Stimulated activated CD4-positive, alpha-beta T cell treated with anti-CD3 and anti-CD28 coated beads, Interleukin-1b, Interleukin-23, amount 100 ng/mL, for 1 hour (primary cell): ENCODE measurements at places on chromosomes 12 and 14.

DNA sequence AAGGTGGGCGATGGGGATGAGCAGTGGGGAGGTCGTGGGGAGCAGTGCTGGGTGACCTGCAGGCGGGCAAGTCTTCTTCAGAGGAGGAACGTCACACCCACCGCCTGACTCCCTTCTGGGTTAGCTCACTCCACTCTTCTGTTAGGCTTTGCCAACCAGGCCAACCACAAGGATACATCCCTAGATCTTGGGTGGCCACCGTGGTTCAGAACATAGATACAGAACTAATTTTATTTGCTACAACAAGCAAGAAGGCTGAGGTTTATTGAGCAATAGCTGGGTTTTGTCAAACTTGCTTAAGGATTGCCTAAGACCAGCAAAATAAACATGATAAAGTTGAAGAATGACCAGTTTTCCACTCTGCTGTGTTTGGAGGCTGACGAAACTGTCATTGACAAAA is 109.4 kb downstream of the DACT1 start:
- DNase-seq = no peak

GRCh38 chr12:11162502-11162901 is 8.5 kb upstream of the SMIM10L1 start:
- no peak for DNase-seq

GRCh38 chr14:21654215-21654614 is 580 bp downstream of the OR4E2 start:
- no peak for DNase-seq

DNA sequence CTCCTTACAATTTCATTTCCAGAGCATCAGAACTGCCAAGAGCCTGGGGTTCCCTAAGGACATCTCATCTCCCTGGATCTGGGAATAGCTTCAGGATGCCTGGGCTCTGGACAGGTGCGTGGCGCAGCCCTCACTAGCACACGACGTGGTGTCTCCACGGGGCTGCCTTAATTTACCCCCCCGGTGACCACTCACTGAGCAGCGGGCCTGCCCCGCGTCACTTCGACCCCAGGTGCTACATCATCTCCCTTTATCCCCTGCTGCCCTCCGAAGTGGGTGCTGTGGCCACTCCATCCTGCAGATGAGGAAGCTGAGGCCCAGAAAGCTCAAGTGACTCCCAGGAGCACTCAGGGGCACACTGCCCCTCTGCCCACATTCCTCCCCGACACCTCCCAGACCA is 177.8 kb upstream of the SFSWAP start:
- DNase-seq = no peak

DNA sequence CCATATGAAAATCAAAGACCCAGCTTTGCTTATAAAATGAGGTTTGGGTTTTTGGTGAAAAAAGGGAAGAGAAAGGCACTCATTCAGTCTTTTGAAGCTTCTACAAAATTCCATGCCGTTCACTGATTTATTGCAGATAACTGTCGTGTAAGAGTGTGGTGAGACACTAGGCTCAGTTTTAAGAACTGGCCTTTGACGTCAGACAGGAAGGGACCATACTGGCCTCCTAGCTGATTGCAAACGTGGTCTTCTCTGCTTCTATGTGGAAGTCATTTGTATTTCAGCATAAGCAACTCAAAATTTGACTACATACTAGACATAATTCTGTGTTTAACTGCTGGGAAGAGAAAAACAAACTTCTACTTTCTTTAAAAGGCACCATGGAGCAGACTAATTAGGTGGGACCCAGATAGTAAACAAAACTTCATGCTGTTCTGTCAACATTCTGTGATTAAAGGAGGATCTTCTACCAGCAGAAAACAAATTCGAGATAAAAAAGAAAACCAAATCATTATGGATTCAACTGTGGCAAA is 168.7 kb downstream of the TTC7B start:
- DNase-seq = no peak

DNA sequence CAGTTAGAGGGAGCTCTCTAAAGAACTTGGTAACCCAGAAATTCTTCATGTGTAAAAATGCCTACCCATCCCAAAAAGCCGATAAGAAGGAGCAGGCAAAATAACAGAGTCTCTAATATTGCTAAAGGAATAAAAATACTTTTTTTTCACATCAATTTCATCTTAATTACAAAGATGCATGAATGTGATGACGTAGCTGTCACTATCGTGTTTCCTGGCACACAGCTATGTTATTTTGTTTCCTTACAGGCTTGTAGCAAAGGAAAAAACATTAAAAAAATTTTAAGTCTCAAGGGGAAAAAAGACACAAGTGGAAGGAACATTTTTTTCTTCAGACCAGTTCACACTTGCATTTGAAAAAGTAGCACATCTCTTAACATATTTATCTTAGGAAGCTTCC is 10.3 kb upstream of the LGALS3 start:
- no peak for DNase-seq

- no peak for DNase-seq
These were observed 1067.2 kb downstream of the TMTC2 start for GRCh38 chr12:83753904-83754303.

- no peak for DNase-seq
These were observed 21.5 kb downstream of the PYGL start for GRCh38 chr14:50922803-50923202.

- DNase-seq = no peak
These were observed 13.7 kb downstream of the MYBPC1 start for GRCh38 chr12:101608301-101609133.

- DNase-seq = no peak
These were observed 47.2 kb downstream of the SPPL3 start for GRCh38 chr12:120856980-120857379.

DNA sequence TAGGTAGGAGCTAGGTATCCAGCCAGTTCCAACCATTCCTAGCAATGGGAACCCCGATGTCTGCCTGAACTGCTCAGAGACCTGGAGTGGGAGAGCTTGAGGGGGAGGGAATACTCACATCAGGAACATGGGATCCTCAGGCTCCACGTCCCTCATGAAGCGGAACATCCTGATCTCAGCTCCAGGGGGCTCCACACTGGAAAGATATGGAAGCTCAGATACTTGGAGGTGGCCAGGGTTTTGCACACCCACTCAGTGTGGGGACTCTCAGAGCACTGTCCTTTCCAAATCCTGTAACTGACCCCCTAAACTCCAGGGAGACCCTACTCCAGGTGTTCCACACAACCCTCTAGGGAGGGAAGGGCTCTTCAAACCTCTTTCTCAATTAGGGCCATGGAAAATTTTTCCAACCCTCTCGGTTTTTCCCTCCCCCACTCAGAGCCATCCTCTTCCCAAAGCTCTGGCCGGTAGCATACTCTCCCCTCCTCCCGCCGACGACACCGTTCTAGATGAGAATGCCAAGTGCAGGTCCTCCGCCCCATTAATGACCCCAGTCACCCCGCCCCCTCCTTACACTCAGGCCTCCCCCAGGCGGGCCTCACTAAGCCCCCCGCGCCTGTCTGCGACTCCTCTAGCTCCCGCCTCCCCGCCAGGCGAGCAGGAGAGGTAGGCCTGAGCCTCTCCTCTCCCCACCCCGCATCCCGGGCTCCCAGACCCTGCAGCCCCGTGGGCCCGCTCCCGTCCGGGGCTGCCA is 597 bp downstream of the MLF2 start:
- DNase-seq = no peak

DNA sequence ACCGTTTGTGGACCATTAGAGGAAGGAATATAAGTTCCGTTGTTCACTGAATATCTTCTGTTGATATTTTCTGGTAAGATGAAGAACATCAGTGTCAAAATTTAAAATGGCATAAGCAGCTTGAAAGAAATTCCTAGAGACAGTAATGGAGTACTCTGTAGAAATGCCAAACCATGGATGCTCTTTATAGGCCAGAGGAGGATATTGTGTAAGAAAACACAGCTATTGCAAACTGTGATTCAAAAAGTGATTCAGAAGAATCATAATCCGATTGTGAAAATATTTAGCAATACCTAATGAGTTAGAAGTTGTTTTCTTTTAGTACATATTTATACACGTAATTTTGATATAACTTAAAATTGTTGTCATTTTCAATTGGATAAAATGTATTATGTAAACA is 102.8 kb downstream of the SLC16A7 start:
- no peak for DNase-seq

GRCh38 chr14:64755781-64756221 is 51.6 kb downstream of the PLEKHG3 start:
- no peak for DNase-seq

DNA sequence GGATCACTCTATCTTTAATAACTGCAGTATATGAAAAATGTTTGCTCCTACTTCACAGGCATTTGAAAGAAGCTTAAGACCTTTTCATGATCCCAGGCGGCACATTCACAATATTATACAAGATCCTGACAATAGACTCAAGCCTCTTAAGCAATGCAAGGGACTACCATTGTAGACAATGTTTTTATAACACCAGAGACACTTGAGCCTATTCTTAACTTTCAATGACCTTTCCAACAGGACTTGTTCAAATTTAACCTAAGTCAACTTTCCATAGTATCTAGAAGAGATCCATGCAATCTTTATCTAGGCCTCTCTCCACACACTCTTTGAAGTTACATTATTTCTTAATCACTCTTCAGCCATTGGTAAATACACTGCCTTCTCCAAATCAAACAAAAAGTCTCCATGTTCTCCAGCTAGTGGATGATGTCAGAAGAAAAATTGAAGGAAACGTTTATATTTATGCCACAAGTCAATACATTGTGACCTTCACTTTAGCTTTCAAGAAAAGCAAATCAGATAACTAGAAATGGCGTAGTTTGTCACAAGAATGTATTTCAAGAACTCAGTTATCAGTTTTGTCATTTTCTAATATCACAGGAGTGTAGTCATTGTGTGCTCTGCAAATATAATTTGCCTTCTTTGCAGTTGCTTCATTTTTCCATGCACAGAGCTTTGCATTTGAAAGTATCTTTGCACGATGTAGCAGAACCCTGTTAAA is 41.2 kb downstream of the PHLDA1 start:
- DNase-seq = no peak

- DNase-seq = no peak
These were observed 1.5 kb downstream of the HOXC8 start for GRCh38 chr12:54010053-54010971.

DNA sequence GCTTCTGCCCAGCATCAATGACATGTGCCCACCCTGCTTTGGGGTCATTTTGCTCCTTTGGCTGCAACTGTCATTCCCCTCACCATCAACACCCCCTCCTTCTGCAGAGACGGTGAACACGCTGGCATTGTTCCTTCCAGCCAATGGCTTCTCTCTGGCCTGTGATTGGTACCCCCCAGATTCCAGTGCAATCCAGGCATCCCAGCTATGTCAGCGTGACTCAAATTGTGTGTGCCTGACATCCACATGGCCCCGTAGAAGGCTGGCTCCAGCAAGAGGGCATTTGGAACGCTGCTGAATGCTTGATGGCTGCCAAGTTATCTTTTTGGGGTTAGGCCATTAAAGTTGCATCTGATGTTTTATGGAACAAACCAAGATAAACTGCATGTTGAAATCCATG is 21.0 kb upstream of the CCND2 start:
- DNase-seq = no peak

DNA sequence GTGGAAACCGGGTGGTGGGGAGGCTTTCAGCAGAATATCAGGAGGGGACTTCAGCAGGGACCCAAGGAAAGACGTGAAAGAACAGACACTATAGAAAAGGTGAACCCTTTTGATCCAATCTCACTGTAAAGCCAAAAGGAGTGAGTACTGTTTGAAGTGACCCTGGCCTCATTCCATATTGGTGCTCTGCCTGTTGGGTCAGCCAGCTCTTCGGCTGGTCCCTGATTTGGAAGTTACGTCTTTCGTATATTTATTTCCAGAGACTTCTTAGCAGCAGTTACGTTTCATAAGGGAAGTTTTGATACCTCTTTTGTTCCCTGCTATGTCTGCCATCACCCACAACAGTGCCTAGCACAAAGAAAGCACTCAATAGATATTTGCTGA is 21.9 kb downstream of the WNT5B start:
- DNase-seq = no peak

DNA sequence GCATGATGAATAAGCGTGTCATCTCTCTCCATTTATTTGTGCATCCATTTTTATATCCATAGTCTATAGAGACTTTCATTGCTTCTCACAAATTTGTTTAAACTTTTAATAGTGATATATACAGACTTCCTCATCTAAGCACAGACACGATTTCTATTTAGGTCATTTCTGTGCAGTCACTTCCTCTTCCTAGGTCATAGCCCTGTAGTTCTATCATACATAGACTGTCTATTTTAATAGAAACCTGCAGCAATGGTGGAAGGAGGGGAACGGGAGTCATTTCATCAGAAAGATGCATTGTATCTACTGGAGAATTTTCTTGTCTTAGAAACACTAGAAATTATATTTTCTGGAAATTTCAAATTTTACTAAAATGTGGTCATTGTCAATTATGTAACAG is 133.4 kb upstream of the FGD4 start:
- DNase-seq = no peak

- DNase-seq = no peak
These were observed 280.0 kb downstream of the LRIG3 start for GRCh38 chr12:58640314-58640713.

DNA sequence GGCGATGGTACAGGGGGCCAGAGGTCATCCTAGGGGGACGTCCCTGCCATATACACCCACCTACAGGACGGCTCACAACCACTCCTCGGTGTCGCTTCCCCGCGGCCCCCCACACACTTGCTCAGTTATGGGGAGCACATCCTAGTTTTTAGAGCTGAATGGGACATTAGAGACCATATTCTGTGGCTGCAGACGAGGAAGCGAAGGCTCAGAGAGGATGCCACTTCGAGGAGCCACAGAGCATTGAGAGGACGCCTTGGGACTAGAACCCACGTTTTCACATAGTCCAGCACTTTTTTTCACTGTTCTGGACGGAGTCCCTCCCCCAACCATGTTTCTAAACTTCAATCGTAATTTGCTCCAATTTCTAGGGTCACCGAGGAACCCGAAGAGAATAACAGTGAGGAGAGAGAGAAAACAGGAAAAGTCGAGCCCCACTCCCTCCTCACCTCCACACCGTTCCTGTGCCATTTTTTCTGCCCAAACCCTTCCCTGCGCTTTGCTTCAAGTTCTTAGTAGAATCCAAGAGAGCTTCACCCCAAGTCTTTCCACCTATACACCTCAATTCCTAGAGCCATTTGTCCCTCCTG is 641 bp upstream of the ASCL1 start:
- DNase-seq = no peak

DNA sequence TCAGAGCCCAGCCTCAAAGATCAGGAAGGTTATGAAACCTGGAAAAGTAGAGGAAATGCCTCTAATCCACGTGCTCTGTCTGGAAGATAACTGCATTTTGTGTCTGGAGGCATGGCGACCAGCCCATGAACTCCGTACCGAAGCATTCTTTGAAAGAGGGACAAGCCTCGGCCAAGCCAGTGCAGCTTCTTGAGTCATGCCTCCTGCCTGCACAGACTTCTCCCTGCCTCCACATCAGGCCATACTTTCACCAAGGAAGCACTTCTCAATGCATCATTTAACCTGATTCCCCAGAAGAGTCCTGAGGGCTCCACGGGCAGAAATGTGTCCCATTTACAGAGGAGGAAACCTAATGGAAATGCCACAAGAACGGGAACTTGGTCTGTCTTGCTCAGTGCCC is 3.4 kb downstream of the ACTN1 start:
- no peak for DNase-seq
